Inflammatory macrophage treated with lipopolysaccharide for 4 hours (primary cell): ENCODE measurements at places on chromosomes 2 and 18.

- DNase-seq: no peak
These were observed 65.1 kb downstream of the LRP1B start for GRCh38 chr2:142065700-142066099.

DNA sequence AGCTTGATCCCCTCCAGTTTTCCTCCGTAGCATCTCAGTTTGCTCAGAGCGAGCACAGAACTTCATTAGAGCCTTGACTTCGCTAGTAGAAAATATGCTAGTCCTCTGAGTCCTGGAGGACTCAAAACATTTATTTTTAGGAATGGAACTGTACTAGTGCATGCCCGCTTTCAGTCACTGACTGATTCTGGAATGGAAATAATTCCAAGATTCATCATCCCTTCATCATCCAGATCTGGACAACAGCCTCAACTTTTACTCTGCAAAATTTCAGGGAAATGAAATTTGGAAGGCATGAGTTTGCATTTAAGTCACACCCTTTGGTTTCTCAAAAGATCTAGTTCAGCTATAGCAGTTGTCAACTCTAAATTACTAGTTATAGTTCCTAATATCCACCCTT is 304.6 kb downstream of the XIRP2 start:
- DNase-seq: no peak

- DNase-seq: no peak
These were observed 222.5 kb downstream of the GBX2 start for GRCh38 chr2:235945608-235946140.

- peak; percentile 30 for DNase-seq
These were observed 142.3 kb upstream of the NRP2 start for GRCh38 chr2:205540036-205540435.

DNA sequence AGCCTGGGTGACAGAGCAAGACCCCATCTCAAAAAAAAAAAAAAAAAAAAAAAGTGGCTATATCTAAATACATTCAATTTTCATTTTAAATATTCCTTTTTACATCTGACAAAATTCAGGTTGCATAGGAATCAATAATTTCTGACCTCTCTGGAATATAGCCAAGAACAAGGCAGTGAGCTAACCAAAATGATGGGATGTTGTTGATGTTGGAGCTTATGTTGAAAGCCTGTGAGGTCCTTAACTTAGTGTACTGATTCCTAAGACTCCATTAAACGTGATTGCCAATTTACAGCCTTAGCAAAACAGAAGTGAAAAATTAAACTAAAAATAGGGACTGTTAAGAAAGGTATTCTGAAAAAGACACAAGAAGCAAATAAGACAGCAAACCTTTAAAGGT is 109.6 kb downstream of the MEP1B start:
- DNase-seq: no peak

GRCh38 chr2:237581751-237582746 is 8.5 kb downstream of the RAB17 start:
- DNase-seq: peak; percentile 51

DNA sequence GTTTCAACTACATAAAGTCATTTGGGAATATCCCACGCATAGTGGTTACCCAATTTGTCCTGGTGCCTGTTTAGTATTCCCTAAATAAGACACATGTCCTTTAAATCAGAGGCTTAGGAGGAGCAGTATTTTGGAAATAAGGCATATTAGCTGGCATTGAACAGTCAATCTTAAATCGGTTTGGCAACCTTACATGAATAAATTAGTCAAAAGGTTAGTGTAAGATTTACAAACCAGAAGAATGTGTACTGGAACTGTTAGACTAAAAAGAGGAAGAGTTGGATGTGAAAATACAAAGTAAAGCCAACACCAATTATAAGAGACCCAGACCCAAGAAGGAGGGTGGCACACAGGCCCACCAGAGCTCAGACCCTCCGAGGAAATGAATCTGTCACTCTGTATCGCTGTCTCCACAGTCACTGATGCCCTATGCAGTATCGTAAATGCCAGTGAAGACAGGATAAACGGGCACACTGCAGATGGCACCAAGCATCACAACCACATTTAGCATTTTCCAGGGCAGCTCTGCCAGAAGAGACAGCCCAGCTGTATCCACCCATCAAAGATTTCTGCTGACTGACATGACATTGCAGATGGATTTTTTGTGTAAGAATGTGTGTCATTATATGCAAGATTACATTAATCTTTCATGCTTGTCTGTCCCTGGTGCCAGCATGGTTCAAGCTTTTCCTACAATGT is 90.4 kb downstream of the CERKL start:
- DNase-seq: no peak

GRCh38 chr2:139529080-139529479 is 748.9 kb upstream of the NXPH2 start:
- no peak for DNase-seq

- DNase-seq: no peak
These were observed 11.6 kb downstream of the KCNH7 start for GRCh38 chr2:162826921-162827320.

- DNase-seq: no peak
These were observed 1.5 kb upstream of the GEMIN6 start for GRCh38 chr2:38776531-38776930.

DNA sequence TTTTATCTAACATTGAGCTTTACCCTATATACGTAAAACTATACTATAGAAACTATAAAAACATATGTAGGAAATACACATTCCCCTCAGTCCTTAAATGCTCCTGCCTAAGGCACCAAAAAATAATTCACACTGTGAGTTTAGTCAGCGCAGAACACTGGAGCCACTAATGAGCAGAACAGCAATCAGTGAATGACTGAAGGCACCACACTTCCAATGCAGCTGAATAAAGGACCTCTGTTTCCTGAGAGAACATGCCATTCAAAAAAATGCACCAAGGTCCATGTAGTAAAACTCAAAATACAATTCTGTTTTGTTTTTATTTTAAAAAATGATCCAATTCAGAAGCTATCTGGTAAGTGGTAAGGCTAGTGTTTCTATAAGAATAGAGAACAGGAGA is 1280.6 kb upstream of the NRXN1 start:
- DNase-seq: no peak

DNA sequence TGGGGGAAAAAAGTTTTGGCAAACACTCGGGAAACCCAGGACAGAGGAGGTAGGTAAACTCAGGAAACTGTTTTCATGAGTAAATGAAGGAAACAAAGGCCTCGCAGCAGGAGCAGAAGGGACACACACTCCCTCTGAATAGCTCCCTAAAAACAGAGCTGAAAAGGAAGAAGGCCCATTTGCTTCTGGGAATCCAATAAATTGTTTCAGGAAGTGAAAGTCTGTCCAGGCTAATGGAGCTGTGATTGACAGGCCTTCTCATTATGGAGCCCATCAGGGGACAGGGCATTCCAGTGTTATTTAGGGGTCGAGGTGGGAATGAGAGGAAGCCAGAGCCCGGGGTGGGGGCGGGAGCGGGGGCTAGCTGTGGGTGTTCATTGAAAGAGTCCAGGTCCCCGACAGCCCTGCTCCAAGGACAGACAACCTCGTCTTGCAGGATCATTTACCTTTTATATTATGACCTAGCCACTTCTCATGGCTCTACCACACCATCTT is 81.2 kb downstream of the GBX2 start:
- DNase-seq: no peak

DNA sequence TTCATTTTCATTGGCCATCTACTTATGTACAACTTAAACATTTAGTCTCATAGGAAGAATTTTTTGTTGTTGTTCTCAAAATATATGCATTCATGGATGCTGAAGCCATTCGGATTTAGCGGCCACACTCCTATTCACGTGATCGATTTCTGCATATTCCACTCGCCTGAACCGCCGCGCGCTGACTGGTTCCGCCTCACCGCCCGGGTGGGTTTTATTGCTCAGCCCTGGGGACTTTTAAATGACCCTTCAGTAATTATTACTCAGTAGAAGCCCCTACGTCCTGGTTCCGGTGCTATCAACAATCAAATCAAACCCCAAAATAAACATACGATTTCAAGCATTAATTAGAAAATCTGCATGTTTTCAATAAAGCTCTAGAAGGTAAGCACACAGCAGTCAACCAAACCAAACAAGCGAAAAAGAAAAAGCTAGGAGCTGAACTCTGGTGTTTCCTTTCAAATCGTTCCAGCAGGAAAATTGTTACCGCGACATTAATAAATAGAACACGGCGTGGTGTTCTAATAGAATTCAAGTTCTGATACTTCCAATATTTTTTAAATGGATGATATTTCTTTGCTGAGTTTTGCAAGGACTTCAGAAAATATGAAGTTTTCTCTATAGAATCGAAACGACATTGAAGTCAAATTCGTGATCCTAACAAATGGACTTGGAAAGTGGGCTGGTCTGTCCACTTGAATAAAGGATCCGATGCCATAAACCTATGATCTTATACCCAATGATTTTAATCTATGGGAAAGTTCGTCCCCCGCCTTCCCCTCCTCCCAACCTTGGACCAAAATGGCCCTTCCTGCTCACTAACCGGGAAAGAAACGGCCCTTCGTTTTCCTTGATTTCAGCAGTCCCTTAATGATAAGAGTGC is 9.3 kb downstream of the PAX3 start:
- no peak for DNase-seq

DNA sequence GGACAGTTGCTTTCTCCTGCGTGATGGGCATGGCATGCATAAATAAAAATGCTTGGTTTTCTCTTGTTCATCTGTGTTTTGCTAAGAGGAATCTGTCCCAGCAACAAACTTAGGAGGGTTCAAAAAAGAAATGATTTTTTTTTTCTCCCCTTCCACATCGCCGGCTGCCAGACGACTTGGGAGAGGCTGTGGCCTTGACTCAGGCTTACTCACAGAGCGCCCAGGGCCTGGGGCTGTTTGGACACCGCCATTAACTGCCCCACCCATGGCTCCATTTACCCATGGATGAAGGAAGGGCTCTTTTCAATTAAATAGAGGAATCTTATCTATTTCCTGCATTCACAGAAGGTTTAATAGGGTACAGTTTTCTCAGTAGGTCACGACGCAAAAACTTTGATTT is 22.3 kb upstream of the SERPINB5 start:
- no peak for DNase-seq

- peak; percentile 58 for DNase-seq
These were observed 140.0 kb downstream of the MEIS1 start for GRCh38 chr2:66574701-66575624.

DNA sequence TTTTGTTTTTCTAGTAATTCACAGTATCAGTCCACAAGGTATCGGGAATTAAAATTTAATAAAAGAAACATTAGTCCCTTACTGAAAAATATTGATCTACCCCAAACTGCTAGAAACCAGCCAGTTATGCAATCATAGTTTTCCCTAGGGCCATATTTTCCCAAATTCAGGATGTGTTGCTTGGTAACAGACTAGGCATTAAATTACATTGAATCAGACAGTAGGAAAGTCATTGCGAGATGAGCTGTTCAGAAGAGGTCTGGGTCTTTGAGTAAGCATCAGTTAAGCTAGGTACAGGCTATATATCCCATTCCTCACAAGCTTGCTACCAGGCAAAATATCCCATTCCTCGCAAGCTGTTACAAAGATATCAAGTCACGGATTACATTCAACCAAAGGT is 123.0 kb upstream of the CCDC150 start:
- no peak for DNase-seq

DNA sequence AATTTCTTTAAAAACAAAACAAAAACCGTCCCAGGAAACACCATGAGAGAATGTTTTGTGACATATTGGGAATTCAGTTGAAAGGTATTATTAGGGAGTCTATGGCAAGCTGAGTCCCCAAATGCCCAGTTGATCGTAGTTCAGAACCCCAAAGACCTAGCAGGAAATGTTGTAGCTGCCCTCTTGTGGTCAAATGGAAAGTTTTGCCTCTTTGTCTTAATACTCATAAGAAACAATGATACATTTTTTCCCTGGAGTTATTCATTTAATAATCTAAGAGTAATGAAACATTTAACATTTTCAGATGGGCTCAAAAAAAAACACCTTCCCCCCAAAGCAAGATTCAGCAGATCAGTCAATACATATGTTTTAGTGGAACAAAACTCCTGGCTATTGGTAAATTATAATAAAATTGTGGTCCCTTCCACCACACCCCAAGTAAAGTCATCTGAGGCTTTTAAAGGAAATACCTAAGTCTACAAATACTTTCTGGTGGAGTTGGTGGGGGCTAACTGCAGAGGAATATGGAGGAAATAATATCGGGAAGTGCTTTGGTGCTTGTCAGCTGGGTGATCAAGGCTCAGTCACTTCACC is 37.8 kb upstream of the EFEMP1 start:
- peak; percentile 40 for DNase-seq
